ENCODE measurements at places on chromosomes 5 and 9. TPM values are rescaled to one million over a fixed set of nuclear protein-coding genes. Genes with fewer than 3 reads are reported as not detected.

ADAMTSL2 gene
- polyA plus RNA-seq: 2.3 TPM

S100Z gene
- 0.22 TPM for polyA plus RNA-seq

DMRT3 gene
- 0.51 TPM for polyA plus RNA-seq

GPRIN1 gene
- 0.63 TPM for polyA plus RNA-seq

ABO gene
- 0.97 TPM for polyA plus RNA-seq

SLC25A48 gene
- 0.55 TPM for polyA plus RNA-seq

ST6GALNAC6 gene
- polyA plus RNA-seq: 37.0 TPM

NUP188 gene
- 35.6 TPM for polyA plus RNA-seq

TMEM167A gene
- 102 TPM for polyA plus RNA-seq

DNAI1 gene
- polyA plus RNA-seq: not detected

PTGS1 gene
- polyA plus RNA-seq: 3.3 TPM

PCDHB2 gene
- 5.3 TPM for polyA plus RNA-seq

RANBP3L gene
- not detected for polyA plus RNA-seq

Measured in muscle of arm (tissue), 14 donors.